Mucosa of descending colon (tissue), 3 donors: ENCODE measurements at places on chromosomes 6 and 20. TPM values are rescaled to one million over a fixed set of nuclear protein-coding genes. Genes with fewer than 3 reads are reported as not detected.

- DNase-seq = peak; percentile 70
These were observed 68.4 kb downstream of the RSPO3 start for GRCh38 chr6:127186889-127187288.

DNA sequence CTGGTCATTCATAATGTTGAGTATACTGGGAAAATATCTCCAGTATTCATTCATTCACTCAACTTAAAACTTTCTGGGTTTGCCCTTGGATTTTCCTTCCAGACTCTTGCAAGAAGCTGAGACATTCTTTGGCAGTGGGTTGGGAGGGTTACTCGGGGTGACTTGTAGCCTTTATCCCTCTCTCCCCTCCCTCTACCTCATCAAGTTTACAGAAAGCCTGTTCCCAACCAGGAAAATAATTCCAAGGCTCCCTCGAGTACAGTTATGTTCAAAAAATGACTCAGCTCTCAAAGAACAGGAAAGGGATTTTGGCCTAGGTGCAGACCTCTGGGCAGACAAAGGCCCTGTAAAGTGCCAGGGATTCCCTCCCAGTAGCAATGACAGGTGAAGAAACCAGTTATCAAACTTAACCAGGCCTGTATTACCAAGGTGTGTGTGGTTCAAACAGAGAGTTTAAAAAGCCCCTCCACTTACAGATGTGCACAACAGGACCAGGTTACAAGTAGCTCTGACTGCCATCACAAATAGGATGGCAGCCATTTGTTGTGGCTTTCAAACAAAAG, 22.2 kb downstream of the FKBP1A start:
- DNase-seq = no peak

- DNase-seq = peak; percentile 30
These were observed 20.4 kb upstream of the BPIFB1 start for GRCh38 chr20:33262658-33263065.

The TPBG gene
- total RNA-seq = 10.4 TPM

The HMGCLL1 gene
- 1.0 TPM for total RNA-seq
